ENCODE measurements at places on chromosomes 2 and 18.
A peak's percentile ranks its signal among the peaks of the same experiment; 100 is the strongest.

DNA sequence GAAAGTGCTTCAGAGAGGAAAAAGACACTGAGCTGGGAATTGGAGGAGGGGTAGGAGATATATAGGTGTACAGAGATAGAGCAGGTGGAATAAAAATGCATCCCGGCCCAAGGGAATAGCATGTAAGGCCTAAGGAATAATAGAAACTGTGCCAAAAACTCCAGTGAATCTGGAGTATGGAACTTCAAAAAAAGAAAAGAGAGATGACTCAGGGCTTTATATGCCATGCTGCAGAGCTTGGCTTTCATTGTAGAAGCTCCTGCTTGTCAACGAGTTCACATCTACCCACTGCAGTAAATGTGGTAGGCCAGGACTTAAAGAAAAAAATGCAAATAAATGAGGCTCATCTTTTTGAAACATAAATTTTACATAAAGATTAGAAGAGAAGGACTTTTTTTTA, 131.8 kb downstream of the MREG start:
- no peak for DNase-seq

GRCh38 chr2:47636176-47636575, 146.8 kb upstream of the MSH6 start:
- DNase-seq, result no peak

- DNase-seq, result no peak
These were observed 28.1 kb upstream of the SPP2 start for GRCh38 chr2:234022424-234022823.

GRCh38 chr2:112646102-112646719, 472 bp downstream of the SLC20A1 start:
- DNase-seq, result no peak

DNA sequence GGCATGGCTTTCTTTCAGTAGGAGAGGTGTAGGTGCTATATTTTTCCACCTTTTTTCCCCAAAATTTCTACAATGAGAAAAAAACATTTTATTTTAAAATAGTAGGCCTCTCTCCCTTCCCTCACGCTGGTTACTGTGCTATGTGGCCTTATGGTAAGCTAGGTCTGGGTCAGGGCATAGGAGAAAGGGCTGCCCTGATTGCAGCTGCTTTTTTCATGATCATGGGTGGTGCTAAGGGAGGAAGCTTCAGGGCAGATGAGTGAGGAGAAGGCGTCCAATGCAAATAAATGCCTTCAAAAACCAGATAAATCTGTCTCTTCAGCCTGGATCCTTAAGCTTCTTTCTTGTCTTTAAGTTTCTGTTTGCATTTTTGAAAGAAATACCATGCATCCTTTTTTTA, 246.4 kb downstream of the ALPK2 start:
- no peak for DNase-seq

GRCh38 chr2:98935111-98935770, 784 bp downstream of the CRACDL start:
- DNase-seq, result no peak

- DNase-seq, result peak; percentile 96
These were observed 4.4 kb upstream of the KYNU start for GRCh38 chr2:142872882-142873724.

- no peak for DNase-seq
These were observed 455.7 kb downstream of the TSN start for GRCh38 chr2:122210898-122211856.

GRCh38 chr2:13121096-13121495, 404.4 kb downstream of the TRIB2 start:
- DNase-seq, result no peak

DNA sequence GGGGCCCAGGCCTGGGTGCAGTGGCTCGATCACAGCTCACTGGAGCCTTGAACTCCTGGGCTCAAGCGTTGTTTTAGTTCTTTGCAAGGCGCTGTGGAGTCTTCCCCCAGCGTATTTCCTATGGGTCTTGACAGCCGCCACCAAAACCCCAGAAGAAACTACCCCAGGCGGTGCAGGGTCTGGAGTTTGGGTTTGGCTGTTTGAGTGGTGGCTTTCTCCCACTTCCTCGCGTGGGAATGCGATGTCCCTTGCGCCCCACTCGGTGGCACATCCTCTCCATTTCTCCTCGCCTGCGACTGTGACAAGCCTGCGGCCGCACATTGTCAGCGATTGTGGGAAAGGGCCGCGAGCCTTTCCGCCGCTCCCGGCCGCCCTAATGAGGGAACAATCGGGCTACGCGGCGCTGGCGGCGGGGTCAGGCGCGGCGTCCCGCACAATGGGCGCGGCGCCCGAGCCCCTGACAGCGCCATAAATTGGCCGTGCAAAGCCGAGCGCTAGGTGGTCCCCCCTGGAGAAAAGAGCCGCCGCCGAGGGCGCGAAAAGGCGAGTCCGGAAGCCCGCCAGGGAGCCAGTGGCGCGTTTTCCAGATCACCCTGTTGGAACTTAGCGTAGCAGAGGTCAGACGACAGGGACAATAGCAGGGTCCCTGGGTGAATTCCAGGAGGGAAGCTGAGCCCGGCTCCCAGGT, 194.9 kb upstream of the POU3F3 start:
- DNase-seq, result no peak

GRCh38 chr18:71238974-71239624, 950.3 kb downstream of the SOCS6 start:
- DNase-seq, result no peak

GRCh38 chr2:24816884-24817283, 23.7 kb downstream of the CENPO start:
- DNase-seq, result peak; percentile 93

GRCh38 chr18:47928466-47928865, 2.0 kb downstream of the SMAD2 start:
- peak; percentile 70 for DNase-seq

GRCh38 chr18:28875059-28875458, 698.1 kb upstream of the CDH2 start:
- peak; percentile 25 for DNase-seq

GRCh38 chr2:66830881-66831280, 396.0 kb downstream of the MEIS1 start:
- no peak for DNase-seq

GRCh38 chr2:32701806-32702205, 74.0 kb downstream of the TTC27 start:
- DNase-seq, result no peak

DNA sequence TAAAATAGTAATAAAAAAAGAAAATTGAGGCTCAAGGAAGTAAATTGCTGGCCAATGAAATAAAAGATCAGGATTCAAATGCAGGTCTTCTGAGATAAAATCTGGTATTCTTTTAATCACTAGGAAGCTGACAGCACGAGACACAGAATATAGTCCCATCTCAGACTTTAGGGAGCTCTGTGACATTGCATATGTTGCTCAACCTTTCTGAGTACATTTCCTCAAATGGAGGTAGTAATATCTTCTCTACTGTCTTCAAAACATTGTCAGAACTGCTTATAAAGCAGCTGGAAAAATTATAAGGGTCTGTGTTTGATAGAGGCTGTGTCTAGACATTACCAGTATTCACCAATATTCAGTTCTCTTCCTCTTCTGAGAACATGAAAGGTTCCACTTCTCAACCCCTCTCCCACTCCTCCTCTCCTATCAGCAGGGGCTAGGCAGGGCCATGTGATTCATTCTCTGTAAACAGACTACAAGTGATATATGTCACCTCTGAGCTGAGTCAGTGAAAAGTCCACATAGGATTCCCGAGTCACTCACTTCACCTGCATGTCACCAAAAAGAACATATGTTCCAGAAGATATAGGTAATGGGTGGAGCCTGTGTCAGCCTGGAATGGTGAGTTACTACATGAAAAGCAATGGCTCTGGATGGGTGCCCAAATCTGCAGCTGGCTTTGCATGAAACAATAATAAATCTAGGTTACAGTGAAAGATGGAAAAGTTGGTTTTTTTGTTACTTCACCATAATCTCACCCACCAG, 7.1 kb downstream of the KCNE4 start:
- DNase-seq, result peak; percentile 39
